Cortex of kidney (tissue), 1 donor: ENCODE measurements at places on chromosomes 2 and 18.

- DNase-seq: no peak
Measured at GRCh38 chr2:189298038-189298437, 118.5 kb upstream of the COL5A2 start.

GRCh38 chr2:108031471-108031941 lies 45.2 kb downstream of the SLC5A7 start:
- no peak for DNase-seq

- no peak for DNase-seq
Measured at GRCh38 chr2:196242131-196242620, 70.8 kb upstream of the STK17B start.

GRCh38 chr18:24488824-24489493 lies 28.5 kb downstream of the HRH4 start:
- no peak for DNase-seq

DNA sequence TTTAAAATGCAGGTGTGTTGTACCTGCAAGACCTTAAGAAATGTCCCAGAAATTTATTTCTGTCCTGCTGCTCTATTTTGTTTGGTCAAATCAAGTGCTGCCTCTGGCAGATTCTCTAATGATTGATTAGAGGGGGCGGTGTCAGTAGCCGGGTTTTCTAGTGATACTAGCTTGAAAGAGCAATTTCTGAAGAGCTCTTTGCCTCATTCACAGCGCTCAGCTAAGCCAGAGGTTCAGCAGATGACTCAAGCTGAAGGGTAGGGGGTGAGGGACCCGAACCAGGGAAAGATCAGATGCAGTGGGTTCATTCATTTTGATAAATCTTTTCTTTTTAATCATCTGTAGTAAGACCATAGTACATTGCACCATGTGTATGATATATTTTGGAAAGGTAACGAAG lies 15.0 kb downstream of the ZBTB7C start:
- DNase-seq: no peak

DNA sequence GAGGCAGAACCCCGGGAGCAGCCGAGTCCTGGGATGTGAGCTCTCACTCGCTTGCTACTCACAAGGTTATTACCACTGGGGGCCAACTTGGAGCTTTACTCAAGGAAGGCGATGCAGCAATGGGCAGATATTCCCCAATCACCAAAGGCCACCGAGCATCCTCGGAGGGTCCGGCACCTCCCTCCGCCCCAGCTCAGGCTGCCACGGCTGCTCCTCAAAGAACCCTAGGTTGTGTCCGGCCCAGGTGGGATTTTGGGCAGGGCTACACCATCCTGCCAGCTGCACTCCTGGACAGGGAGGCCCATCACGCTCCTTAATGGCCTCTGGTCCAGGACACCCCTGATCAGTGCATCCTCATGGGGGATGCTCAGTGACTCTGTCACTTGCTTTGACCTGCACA lies 24.8 kb downstream of the FBLN7 start:
- DNase-seq: no peak

- no peak for DNase-seq
Measured at GRCh38 chr2:186984481-186984880, 135.5 kb upstream of the ZSWIM2 start.

DNA sequence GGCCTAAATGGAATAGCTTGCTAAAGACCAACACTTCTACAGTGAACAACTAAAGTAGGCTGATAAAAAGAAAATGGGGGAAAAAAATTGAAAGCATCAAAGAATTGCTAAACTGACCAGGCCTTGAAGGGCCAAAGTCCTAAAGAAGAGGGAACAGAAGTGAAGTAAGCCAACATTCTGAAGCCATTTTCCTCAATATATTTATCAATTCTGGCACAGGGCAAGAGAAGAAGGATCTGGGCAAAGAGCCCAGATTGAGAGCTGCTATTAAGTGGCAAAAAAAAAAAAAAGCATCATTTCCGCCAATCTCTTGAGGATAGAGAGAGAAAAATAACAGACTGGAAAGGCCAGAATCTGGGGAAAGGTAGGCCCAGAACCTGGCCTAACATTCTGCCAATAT lies 25.7 kb downstream of the FANCL start:
- DNase-seq: no peak

- no peak for DNase-seq
Measured at GRCh38 chr2:205902041-205902899, 183.7 kb downstream of the INO80D start.

- no peak for DNase-seq
Measured at GRCh38 chr18:74509856-74510769, 13.9 kb downstream of the CNDP2 start.

- no peak for DNase-seq
Measured at GRCh38 chr2:235021752-235022151, 69.9 kb downstream of the SH3BP4 start.

DNA sequence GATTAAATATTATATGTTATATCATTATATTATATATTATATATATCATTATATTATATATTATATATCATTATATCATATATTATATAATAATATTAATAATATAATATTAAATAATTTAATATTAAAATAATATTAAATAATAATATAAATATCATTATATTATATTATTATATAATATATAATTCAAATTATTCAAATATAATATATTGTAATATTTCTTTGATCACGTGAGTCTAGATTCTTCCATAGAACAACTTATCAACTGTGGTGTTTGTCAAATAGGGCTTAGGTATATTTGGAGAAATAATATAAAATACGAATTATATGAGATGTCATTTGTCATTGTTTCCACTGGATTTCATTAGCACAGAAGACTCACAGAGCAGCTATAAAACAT lies 77.3 kb downstream of the SPHKAP start:
- DNase-seq: no peak

DNA sequence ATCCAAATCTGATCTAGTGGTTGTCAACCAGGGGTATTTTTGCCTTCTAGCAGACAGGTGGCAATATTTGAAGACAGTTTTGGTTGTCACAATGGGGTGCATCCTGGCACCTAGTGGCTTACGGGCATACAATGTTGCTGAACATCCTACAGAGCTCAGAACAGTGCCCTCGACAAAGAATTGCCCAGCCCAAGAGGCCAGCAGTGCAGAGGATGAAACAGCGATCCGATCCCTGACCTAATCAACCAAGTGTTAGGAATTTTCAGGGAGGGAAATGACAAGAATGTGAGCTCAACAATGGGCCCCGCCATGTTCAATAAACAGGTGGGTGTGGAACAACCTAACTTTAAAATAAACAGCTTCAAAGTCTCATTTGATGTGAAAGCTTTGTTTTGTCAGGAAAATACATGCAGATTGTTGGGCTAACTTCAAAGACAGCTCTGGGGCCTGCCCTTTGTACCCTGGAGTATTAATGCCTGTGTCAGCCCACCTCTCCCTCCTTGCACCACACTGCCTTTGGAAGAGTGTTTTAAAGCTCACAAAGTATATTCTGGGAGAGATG lies 22.5 kb upstream of the SCYGR5 start:
- no peak for DNase-seq

GRCh38 chr2:219695145-219695709 lies 67.8 kb downstream of the SLC4A3 start:
- no peak for DNase-seq

- no peak for DNase-seq
Measured at GRCh38 chr2:73130790-73131189, 18.0 kb upstream of the RAB11FIP5 start.

- DNase-seq: no peak
Measured at GRCh38 chr2:9154061-9154460, 52.6 kb upstream of the ASAP2 start.

DNA sequence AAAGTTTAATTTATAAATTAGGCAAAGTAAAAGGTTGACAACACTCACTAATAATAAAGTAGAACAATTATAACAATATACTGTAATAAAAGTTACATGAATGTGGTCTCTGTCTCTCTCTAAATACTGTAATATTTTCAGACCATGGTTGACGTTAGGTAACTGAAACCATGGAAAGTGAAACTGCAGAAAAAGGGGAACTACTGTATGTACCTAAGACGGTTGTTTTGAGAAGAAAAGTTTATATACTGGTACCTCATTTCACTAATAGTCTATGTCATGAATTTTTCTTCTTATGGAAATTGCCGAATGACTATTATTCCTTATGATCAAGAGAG lies 166.7 kb upstream of the ZNF521 start:
- DNase-seq: no peak

DNA sequence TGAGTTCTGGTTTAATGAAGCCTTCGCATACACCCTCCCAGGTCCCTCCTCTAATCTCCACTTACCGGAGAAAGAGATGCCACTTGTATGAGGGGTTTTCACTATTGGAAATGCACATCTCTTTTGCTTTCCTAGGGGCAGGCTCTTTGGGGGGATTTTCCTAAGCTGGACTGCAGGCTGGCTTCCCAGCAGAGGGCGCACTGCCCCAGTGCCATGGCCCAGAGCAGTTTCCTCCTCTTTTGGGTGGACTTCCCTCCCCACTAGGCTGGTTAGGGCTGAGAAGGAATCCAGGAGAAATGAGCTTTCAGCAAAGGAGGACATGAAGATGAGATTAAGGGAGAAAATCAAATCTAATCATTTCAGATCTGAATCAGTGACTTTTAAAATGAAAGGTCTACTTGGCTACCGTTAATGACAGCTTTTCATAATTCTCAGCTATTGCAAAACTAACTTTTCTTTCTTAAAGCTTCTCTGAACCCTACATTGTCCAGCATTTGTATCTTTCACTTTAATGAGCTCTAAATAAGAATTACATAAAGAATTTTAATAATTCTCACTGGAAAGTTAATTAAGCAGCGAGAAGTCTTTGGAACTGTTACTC lies 784.1 kb upstream of the FANCL start:
- DNase-seq: no peak

GRCh38 chr2:43218155-43218701 lies 8.2 kb downstream of the ZFP36L2 start:
- no peak for DNase-seq

DNA sequence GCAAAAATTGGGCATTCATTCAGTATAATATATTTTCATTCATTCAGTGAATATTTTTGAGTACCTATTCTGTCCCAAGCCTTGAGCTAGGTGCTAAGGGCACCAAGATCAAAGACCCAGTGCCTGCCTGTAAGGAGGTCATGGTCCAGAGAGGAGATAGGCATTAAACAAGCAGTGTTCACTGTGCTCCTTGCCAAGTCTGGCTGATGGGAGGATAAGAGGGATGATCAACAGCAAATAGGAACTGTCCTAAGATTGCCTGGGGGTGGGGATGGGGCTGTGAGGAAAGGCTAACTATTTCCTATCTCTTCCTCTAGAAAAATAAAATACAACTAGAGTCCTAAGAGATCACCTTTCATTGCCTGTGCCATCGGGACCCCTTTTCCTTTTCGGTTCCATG lies 60.4 kb downstream of the SETBP1 start:
- no peak for DNase-seq

GRCh38 chr2:206452242-206452641 lies 8.9 kb downstream of the ADAM23 start:
- no peak for DNase-seq

DNA sequence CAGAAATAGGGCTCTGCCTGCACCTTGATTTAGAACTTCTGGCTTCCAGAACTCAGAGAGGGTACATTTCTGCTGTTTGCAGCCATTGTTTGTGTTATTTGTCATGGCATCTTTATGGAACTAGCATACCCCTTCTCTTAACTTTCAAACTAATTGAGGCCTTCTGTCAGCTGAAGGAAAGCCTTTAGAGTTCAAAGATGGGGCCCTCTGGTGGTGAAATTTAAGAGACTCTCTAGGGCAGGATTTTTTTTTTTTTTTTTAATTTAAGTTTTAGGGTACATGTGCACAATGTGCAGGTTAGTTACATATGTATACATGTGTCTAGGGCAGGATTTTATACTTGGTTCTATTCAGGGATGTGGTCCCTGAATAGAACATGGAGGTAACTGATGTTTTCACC lies 260.6 kb upstream of the LINC00305 start:
- DNase-seq: no peak

- DNase-seq: no peak
Measured at GRCh38 chr2:12054956-12055618, 308.7 kb downstream of the LPIN1 start.
